Chondrocyte (in vitro differentiated cells): ENCODE measurements at places on chromosomes 11 and 22.

- no peak for DNase-seq
These were observed 34.6 kb downstream of the SPECC1L start for GRCh38 chr22:24305260-24305692.

DNA sequence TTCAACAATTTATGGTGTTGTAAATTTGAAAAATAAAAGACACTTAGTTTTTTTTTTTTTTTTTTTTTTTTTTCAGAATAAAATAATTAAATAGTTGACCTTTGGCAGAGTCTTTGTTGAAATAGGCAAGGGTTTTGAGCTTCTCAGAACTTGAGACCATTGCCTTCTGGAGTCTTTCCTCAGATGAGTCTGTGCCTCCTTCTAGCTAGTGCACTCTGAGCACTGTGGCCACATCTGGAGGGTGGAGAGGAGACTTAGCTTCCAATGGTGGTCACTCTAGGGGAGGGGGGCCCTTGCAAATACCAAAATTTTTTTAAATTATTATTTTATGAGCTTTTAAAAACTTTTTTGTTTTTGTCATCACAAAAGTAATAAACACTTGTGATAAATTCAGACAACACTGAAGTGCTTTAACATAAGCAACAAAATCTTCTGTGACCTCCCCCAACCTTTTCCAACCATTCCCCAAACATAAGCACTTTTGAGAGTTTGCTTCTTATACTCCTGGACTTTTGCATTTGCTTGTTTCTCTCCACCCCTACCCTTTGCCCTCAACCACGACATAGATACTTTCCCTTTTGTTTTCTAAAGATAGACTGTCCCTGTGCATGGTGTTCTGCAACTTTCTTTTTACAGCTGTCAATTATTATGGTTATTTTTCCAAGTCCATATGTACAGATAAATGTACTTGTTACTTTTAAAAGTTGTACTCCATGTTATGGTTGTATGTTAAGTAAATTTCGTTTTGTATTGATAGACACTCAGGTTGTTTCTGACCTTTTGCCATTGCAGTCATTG lies 41.1 kb downstream of the BMAL1 start:
- no peak for DNase-seq

DNA sequence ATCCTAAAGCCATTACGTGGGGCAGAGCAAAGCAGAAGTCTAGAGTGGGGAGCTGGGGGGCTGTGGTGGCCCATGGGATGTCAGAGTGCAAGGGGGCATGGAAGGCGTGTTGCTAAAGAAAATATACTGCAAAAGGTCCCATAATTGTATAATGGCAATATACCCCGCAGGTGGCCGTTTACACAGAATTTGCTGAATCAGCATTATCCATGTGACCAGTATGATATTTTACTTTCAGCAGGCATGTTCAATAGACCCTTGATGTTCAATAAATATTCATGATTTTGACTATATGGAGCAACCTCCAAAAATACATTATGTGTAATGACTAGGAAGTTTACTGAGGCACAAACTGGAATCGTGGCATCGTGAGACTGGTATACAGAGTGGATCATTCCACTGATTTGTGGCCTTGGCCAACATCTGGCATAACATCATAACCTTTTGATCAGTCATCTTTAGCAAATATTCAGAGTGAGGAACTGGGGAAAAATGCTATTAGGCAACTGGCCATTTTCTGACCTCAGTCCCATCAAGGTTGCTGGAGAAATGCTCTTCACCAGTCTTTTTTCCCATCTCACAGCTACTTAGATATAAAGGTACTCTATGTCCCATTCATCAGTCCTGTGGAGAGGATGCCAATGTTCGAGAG lies 29.3 kb upstream of the PPP2R1B start:
- no peak for DNase-seq

DNA sequence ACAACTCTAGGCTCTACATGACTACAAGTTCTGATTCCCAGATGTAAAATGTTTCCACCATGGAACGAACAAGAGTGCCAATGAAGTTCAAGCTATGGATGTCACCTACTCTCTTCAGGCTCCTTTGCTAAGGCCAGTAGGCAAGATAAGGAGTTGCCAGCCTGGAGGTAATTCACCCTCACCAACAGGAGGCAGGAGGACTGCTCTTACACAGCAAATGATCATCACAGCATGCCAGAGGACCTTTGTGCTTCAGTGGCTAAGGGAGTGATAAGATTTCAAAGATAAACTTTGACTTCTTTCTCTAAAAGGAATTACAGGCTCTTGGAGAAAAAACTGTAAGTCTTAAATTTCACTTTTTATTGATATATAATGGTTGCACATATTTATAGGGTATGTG lies 54.1 kb upstream of the SLC36A4 start:
- DNase-seq, result no peak

DNA sequence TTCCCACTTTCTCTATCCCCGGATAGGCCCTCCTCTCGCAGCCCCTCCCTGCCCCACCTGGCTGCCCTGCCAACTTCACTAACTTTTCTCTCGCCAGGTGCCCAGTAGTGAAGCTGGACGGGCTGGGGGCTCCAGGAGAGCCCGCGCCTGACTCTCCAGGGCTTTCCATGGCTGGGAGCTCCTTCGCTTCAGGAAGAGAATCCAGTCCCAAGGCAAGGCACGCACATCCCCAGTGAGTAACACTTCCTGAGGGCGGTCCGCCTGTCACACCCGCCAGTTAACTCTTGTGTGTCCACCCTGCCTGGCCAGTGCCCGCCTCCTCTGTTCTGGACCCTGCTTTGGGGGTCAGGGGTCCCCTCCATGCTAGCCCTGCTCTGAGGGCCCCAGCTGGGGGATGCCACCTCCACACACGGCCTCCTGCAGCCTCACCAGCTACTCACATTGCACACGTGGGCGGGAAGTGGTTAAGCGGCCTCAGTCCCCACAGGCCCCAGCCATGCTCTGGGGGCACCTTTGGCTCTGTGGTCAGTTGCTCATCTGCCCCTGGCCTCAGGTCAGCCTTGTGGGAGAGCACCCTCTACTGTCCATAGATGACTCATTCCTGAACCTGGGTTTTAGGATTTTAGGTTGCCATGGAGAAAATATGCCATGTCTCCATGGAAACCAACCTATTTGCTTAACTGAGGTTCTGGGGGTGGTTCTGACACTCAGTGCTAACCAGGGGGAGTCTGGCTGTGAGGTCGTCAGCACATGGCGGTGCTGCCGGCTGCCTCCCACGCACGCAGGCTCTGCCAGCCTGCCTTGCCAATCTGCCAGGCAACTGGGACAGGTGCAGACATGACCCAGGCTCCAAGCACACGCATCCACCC lies at the start of gene RIN1:
Gene RIN1, minus strand, starts transcription at position 201 of the 869 bp plus-strand sequence. Its CDS starts 32 bp downstream, at position 169.
- peak; percentile 96 for DNase-seq

DNA sequence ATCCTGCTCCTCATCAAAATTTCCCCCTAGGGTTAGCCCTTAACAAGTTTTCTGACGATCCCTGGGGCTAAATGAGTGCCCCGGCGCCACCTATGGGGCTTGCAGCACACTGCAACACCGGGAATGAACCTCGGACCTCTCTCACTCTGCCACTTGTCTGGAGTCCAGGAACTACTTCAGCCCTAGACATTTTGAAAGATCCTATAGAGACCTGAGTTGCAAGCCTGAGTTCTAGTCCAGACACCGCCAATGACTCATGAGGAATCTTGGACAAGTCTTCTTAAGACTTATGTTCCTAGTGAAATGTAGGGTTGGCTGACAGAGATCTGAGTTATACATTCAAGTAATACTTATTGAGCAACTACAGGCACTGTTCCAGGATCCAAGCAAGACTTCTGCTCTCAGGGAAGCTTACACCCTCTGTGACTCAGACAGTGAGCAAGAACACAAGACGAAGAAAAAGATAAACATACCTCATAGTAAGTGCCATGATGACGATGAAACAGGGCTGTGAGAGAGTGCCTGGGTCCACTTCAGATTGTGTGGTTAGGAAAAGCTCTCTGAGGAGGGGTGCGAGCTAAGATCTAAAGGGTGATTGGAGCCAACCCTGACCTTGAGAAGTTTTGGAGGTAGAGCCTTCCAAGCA lies 10.2 kb upstream of the STK33 start:
- no peak for DNase-seq

GRCh38 chr11:116173941-116174911 lies 598.6 kb downstream of the BUD13 start:
- no peak for DNase-seq

GRCh38 chr11:103484545-103484944 lies 375.3 kb downstream of the DYNC2H1 start:
- no peak for DNase-seq

DNA sequence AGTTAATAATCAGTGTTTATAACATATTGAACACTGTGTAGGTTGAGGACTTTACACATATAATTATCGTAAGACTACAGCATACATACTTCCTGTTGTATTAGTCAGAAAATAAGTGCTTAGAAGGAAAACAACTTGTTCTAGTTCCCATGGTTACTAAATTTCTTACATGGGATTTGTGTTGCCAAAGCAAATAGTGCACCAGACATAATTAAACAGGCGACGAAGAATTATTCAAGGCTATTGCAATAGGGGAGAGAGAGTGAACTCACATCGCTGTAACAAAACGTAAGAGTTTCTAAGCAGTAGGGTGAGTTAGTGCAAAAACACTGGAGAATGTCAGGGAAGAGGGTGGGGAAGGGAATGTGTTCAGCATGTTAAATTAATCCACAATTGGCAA lies 347.8 kb downstream of the CNTN5 start:
- no peak for DNase-seq

DNA sequence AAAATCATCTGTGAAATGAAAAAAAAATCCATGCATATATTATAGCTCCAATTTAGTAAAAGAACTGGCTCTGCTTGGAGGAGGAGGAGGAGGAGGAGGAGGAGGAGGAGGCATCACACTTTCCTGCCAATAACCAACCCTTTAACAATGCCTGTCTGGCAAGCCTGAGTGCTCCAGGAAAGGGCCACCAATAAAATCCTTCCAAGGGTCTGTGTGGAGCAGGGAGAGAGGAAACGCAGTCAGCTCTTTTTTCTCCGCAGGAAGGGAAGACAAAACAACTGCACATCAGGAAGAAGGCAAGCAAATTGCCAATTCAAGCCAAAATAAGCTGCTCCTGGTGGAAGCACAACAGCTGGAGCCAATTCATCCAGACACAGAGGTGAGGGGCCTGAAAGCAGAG lies 139.0 kb downstream of the KCNC1 start:
- no peak for DNase-seq

- DNase-seq, result no peak
These were observed 215.1 kb downstream of the PGR start for GRCh38 chr11:100914415-100915110.

GRCh38 chr22:37990301-37990700 lies 5.9 kb upstream of the SOX10 start:
- no peak for DNase-seq

DNA sequence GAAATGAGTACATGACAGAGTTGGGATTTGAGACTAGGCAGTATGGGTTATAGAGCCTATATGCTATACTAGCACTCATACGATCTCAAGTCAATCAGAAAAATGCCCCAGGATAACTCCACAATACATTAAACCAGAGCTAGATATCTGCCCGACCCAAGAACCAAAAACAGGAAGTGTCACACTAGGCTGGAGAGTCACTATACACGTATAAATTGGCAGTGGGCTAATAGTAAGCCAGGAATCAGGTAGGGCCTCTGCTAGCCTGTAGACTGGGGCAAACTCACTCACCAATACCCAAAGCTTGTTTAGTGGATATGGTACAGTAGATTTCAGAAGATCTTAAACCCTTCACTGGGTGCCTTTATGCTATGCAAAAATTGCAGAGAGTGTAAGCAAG lies 16.2 kb upstream of the EIF4G2 start:
- no peak for DNase-seq

- no peak for DNase-seq
These were observed 997 bp downstream of the DEAF1 start for GRCh38 chr11:693887-694562.

GRCh38 chr11:104609311-104610085 lies 288.8 kb downstream of the CASP12 start:
- DNase-seq, result no peak

GRCh38 chr11:123410218-123410549 lies 19.9 kb upstream of the GRAMD1B start:
- DNase-seq, result no peak

GRCh38 chr22:41915035-41915785 lies at the start of gene SHISA8:
TSS of gene SHISA8 (minus strand) at chr22:41915074. CDS start at chr22:41914667, 407 bp downstream.
- DNase-seq, result no peak

DNA sequence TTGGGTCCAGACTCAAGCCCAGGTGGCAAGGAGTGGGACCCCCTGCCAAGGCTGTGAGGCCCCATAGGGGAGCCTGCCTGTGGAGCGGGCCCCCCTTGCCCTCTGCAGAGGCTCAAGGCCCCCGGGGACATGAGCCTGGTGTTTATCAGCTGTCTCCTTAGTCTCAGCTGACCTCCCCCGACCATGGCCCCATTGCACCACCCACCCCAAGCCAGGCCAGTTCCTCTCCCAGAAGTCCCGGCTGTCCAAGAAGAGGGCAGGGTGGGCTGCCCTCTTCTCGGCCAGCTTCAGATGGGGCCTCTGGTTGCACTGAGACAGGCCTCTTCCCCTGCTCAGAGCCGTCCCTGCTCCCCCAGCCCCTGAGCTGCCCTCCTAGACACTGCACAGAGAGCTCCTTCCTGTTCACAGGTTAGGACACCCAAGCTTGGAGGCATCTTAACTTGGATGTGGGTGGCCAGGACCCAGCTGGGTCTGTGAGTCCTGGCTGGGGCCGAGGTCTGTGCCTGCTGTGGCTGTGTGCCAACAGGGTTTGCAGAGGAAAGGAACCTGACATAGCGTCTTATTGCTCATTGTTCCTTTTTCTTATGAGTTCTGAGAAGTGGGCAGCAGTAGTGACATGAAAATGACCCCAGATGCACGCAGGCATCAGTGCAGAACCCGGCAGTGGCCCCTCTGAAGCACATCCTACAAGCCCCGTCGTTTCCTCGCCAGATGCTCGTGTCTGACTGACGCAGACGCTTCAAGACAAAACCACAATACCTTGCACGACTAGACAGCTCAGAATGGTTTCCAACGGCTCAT lies 5.4 kb downstream of the TRABD start:
- DNase-seq, result no peak

DNA sequence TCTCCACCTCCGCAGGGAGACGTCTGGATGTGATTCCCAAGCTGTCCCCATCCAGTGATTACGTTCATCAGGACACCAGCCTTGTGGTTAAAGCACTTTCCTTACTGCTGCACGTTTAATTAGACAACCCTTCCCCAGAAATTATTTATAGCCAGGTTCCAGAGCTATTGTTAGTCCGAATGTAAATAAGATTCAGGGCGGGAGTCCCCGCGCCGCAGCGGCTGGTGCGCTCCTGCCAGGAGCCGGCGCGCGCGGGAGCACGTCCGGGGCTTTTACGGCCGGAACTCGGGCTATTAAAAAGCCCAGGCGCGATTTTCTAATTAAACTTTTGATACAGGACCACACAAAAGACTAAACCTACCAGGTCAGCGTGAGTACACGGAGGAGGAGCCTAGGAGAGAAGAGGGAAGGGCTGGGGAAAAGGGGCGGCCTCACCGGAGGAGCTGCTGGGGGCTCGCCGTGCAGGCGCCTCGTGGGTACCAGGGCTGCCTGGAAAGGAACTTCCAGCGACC lies 538.3 kb downstream of the OPCML start:
- DNase-seq, result no peak

GRCh38 chr11:62399878-62400266 lies 19.0 kb upstream of the SCGB1A1 start:
- no peak for DNase-seq
